Subcutaneous preadipocyte (primary cell): ENCODE measurements at places on chromosomes 16 and 17. TPM values are rescaled to one million over a fixed set of nuclear protein-coding genes. Genes with fewer than 3 reads are reported as not detected.

SMARCE1 gene
- 70.2 TPM in 2 replicates for total RNA-seq

TEKT5 gene
- total RNA-seq: 0.37 TPM in 1 of 2 replicates, not detected in the other

FBXO39 gene
- under 0.01 TPM in 1 of 2 replicates, not detected in the other for total RNA-seq

ENDOV gene
- 16.2 and 19.1 TPM in 2 replicates for total RNA-seq

PIGQ gene
- total RNA-seq: 23.5 and 25.6 TPM in 2 replicates

CYGB gene
- 13.9 and 19.1 TPM in 2 replicates for total RNA-seq

SBK1 gene
- not detected in 2 replicates for total RNA-seq

NOS2 gene
- not detected in 2 replicates for total RNA-seq

OTOP3 gene
- not detected in 2 replicates for total RNA-seq

MYH1 gene
- not detected in 2 replicates for total RNA-seq

TNP2 gene
- not detected in 2 replicates for total RNA-seq

CCL4L2 gene
- total RNA-seq: 0.37 TPM in 1 of 2 replicates, not detected in the other

ABAT gene
- 2.2 TPM in 2 replicates for total RNA-seq

WFDC1 gene
- under 0.01 and 0.20 TPM in 2 replicates for total RNA-seq

MT3 gene
- total RNA-seq: not detected in 2 replicates

FBXL20 gene
- 8.5 and 10.4 TPM in 2 replicates for total RNA-seq

POLR2A gene
- 81.9 and 112 TPM in 2 replicates for total RNA-seq

MMP28 gene
- 0.37 and 0.39 TPM in 2 replicates for total RNA-seq

UMOD gene
- not detected in 2 replicates for total RNA-seq

MYH8 gene
- not detected in 2 replicates for total RNA-seq

CD7 gene
- 0.39 TPM in 1 of 2 replicates, not detected in the other for total RNA-seq
